GM18507 (cell line): ENCODE measurements at places on chromosomes 6 and 20.

DNA sequence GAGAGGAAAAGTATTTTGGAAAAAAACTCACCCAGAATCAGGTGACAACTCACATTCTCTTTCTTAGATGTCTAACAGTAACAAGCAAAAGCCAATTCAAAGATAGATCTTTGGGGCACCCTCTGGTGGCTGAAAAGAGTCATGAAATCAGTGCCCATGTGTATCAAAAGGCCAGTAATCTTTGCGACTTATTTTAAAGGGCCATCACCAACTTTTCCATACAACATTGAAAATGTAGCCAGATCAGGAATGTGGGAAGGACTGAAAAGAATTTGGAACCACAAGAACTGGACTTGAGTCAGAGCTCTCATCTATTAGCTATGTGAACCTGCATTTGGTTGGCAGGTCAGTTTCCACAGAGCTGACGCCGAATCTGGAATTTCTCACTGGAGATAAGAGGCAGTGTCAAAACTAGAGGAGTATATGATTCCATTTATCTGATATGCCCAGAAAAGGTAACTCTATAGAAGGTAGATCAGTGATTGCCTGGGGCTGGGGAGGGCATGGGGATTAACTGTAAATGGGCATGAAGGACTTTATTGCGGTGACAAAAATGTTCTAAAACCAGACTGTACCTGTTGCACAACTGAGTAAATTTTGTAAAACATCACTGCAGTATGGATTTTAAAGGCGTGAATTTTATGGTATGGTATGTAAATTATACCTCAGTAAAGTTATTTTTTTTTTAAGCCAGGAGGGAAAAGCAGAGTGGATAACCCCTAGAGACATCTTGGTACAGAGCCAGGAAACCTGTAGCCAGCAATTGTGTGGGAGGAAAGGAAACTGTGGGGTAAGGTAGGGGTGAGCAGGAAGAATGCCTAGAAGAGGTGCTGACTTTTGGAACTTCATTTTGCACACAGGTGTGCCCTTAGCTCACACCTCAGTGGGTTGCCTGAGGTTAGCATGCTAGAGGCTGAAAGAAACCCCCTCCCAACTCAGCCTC is 117.1 kb upstream of the ASF1A start:
- peak; percentile 25 for DNase-seq

- DNase-seq: no peak
Observed at GRCh38 chr20:8116067-8116811, 15.8 kb upstream of the PLCB1 start.

GRCh38 chr20:47230811-47231256 is 125.7 kb downstream of the ZMYND8 start:
- no peak for DNase-seq

DNA sequence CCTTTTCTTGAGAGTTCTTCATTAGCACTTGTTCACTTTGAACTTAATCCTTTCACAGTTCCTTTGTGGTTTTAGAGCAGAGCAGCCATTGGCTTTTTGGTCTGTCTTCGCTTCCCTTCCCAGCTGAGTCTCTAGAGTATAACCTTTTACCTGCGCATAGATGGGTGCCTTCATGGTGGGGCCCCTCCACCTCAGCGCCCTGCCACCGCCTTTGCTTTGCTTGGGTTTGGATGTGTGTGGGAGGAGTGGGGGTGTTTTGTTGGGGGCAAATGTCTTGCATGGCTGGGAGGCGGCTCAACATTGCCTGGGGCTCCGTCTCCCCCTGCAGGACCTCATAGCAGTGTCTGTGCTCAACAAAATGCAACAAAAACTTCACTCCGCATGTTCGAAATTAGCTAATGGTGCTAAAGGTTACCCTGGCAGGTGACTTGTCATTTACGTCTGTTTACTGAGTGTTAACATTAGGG is 11.9 kb downstream of the PYGB start:
- DNase-seq: no peak

GRCh38 chr6:131952886-131953509 is 1.8 kb upstream of the CCN2 start:
- DNase-seq: no peak

GRCh38 chr6:14597090-14597489 is 479.5 kb downstream of the CD83 start:
- no peak for DNase-seq
